ENCODE measurements at places on chromosomes 11 and 22.
A peak's percentile ranks its signal among the peaks of the same experiment; 100 is the strongest.

DNA sequence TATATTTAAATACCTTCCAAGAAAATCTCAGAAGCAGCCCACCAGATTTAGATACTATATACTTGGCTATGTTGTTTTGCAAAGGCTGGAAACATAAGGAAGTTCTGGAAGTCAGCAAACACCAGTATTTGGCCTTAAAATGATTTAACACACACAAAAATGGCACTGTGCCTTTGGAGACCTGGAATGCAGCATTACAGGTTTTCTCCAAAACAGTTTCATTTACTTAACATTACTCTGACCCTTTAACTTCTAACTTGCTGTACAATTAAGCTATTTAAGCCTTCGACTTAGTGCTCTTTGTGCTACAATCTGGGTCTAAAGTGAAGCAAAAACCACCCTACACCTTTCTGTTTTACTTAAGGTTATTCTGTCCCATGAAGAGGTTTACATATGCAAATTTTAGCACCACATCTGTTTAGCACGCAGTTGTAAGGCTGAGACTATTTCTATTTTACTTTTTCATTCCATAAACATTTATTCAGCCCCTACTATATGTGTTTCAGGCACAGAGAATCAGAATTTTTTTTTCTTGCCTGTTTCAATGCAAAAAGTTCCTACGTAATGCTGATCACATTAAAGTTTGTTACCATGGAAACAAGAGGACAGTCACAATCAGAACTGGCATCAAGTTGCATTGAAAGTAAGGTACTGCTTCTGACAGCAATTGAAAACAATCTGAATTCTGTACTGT is 70.3 kb downstream of the MAML2 start:
- peak; percentile 45 for DNase-seq

GRCh38 chr11:20363149-20363499 is 390 bp upstream of the HTATIP2 start:
- no peak for DNase-seq

- DNase-seq = no peak
Observed at GRCh38 chr11:72203163-72203562, 11.2 kb downstream of the FOLR1 start.

- no peak for DNase-seq
Observed at GRCh38 chr11:116870054-116870453, 32.6 kb upstream of the APOA1 start.

- DNase-seq = no peak
Observed at GRCh38 chr11:109229682-109230081, 192.3 kb upstream of the C11orf87 start.

DNA sequence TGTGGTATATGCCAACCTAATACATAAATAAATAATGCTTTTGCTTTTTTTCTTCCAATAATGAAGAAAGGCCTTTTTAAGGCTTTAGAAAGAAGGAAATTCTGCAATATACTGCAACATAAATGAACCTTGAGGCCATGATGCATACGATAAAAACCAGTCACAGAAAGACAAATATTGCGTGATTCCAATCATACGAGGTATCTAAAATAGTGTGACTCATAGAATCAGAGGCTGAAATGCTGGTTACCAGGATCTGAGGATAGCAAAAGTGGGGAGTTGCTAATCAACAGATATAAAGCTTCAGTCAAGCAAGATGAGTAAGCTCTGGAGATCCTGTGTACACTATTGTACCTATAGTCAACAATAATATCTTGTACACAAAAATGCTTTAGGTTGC is 24.2 kb downstream of the MS4A6A start:
- no peak for DNase-seq

- DNase-seq = no peak
Observed at GRCh38 chr11:91717169-91717568, 507.4 kb upstream of the FAT3 start.

DNA sequence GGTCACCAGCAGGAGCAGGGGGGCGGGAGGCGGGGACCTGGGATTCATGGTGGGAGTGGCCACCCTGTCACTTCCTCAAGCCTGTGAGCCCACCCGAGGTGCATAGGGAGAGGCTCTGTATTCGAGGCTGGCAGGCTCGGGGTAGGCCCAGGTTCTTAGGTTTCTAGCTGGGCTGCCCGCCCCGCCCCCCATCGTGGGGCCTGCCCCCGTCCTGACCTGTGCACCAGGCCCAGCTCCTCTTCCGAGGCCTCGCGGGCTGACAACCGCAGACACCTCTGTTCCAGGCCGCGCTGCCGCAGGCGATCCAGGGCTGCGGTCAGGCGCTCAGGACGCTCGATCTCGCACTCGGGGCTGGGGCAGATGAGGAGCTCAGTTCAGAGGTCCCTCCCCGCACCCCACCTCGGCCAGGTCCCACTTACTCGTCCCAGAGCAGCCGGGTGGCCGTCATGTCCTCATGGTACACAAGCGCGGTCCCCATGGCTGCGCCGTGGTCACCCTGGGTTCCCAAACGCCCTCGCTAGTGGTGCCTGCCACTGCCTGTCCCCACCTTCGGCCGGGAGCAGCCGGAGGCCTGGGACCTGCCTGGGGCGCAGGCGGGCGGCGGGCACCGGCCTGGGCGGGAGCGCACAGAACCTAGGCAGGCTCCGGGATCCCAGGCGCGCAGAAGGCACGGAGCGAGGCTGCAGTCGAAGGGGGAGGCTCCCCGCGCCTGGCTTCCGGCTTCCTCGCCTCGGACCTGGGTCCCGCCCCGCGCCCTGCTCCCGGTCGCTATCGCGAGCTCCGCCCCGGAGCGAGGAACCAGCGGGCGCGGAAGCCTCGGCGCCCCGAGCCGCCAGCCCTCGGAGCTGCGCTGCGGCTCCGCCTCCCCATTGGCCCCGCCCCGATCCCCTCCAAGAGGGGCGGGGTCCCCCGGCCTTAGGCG is at the start of gene HDAC10:
HDAC10 (minus strand) TSS at position 711 of the 922 bp plus-strand sequence; CDS start at position 478, 233 bp downstream.
- peak; percentile 64 for DNase-seq

DNA sequence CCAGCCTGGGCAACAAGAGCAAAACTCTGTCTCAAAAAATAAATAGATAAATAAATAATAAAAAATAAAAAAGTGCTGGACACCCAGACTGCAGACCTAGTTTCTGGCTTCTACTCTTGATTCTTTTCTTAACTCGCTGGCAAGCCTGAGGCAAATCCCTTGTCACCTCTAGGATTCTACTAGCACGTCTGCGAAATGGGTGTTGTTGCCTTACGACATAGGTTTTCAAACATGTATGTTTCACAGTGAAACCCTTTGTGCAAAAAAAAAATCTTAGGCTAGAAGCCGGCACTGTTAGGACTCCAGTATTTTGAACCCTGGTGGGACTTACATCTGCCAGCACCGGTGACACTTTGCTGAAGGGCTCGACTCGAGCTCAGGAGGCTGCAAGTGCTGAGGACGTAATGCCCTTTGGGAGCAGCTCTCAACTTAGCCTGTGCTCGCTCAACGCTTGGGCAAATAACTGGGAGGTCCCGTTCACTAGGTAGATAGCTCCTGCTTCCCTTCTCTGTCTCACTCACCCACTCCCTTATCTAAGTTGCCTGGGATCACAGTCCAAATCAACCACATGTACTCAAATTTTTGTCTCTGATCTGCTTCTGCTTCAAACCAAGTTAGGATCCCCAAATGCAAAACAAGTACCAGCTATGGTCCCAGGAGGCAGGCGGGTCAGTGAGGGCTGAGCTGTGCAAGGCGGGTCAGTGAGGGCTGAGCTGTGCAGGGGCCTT is 34.7 kb upstream of the MYH9 start:
- DNase-seq = no peak

DNA sequence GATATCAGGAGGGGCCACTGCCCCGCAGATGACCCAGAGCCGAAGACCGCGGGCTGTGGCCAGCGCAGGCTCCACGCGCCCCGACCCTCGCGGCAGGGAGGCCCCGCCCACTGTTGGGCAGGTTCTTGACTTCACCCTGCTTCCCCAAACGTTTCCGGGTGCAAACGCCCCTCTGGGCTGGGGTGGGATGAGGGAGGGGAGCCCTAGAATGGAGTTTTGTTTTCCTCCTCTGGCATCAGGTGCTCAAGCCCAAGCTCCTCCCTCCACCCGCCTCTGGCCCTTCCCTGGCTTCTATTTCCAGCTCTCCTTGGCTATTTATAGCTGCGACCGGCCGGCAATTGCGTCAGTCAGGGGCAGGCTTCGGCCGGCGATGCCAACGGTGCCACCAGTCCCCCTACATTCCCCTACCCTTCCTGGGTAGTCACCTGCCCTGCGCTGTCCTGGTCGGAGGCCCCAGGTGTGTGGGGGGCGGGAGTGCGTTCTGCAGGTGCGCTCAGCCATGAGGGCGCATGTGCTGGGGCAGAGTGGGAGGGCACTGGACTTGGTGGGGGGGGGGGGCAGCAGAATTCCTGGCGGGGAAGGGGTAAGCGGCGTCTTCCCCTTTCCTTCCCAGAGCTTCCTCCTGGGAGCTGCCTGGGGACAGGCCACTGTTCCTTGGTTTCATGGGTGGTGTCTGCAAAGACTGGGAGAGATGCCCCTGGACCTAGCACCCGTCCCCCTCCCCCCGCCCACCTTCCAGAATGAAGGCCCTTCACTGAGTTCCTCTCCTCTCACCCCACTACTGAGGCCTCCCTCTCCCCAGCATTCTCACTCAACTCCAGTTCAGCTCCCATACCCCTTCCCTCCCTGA is 23.6 kb downstream of the DUSP8 start:
- peak; percentile 39 for DNase-seq

- no peak for DNase-seq
Observed at GRCh38 chr11:68146010-68146540, 24.9 kb upstream of the CHKA start.

- DNase-seq = no peak
Observed at GRCh38 chr22:34841331-34841771, 224.6 kb upstream of the ISX start.

DNA sequence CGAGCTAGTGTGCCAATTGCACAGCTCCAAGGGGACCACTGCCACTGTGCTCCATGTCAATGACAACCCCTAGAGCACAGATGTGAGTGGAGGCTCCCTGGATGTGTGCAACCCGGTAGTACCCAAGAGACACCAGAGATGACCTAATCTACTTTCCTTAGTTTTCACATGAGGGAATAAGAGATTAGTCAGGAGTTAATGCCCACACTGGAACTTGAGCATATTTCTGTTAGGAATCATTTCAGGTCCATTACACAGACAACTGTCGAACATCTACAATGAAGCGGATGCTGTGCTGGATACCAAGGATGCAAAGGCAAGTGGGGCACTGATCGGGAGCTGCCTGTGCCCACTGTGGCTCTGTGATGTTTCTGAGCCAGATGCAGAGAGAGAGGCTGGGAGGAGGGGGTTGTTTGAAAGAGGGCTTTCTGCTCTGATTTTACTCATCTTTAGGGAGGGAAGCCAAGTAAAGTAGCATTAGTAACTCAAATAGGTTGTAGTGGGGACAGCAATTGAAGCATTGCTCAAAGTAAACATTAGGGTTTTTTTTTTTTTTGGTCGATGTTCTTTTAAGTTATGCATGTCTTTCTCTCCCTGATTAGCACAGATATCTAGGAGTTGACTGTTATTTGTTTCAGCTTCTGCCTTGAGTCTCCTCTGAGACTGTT is 82.5 kb upstream of the SORL1-AS1 start:
- DNase-seq = no peak

DNA sequence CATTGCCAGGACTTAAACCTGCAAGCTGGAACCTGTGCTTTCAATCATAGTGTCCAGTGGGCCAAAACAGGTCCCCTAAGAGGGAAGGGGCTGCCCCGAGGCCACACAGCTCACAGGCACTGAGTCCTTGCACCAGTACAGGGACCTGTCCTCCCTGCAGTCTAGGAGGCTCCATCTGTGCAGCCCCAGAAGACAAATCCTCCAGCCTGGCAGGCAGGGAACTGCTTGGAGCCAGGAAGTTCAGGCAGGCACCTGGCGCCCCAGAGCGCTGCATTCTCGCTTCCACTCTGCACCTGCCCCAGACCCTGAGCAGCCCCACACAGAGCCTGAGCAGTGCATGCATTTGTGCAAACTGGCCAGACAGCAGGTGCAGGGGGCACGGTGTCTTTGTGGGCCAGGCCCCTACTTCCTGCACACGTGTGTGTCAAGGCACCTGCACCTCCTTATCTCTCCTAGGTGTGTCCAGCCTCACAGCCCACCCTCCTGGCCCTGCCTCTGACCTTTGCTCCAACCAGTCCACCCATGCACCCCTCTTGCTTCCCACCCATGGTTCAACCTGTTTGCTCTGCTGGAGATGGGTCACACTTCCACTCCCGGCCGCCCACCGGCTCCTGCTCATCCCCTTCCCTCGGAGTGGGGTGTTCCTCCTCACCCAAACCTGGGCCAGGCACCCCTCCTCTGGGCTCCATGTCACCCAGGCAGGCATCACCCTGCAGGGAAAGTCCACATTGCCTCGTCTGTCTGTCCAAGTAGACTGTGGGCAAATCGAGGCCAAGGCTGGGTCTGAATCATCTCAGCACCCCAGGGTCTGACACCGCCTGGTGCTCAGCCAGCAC is 19.0 kb downstream of the LINC01488 start:
- no peak for DNase-seq

- DNase-seq = peak; percentile 90
Observed at GRCh38 chr22:28426346-28427132, 253.1 kb downstream of the TTC28 start.

- no peak for DNase-seq
Observed at GRCh38 chr11:33735271-33736147, 714 bp downstream of the CD59 start.

DNA sequence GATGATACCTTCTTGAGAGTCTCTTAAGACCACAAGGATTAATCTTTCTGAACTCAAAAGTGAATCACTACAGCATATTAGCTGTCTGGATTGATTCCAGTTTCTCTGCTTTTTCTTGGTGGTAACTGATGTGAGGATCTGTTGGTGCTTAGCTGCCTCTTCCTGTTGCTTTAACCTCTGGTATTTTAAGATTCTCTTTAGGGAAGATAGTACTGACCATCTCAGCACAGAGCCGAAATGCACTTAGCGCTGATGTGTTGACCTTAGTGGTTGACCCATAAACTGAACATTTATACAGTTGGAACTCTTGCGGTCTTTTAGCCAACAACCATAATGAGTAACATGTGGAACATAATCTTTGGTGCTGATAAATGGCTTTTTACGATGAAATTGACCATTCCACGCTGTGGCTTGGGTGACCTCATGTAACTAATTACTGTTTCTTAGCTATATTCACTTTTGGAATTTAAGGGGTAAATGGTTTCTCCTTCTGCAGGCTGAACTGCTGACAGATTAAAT is 33.7 kb downstream of the APLP2 start:
- DNase-seq = peak; percentile 94
